T-helper 1 cell (primary cell): ENCODE measurements at places on chromosomes 2 and 18.

GRCh38 chr2:23777826-23778225, 149.1 kb downstream of the ATAD2B start:
- DNase-seq = no peak

DNA sequence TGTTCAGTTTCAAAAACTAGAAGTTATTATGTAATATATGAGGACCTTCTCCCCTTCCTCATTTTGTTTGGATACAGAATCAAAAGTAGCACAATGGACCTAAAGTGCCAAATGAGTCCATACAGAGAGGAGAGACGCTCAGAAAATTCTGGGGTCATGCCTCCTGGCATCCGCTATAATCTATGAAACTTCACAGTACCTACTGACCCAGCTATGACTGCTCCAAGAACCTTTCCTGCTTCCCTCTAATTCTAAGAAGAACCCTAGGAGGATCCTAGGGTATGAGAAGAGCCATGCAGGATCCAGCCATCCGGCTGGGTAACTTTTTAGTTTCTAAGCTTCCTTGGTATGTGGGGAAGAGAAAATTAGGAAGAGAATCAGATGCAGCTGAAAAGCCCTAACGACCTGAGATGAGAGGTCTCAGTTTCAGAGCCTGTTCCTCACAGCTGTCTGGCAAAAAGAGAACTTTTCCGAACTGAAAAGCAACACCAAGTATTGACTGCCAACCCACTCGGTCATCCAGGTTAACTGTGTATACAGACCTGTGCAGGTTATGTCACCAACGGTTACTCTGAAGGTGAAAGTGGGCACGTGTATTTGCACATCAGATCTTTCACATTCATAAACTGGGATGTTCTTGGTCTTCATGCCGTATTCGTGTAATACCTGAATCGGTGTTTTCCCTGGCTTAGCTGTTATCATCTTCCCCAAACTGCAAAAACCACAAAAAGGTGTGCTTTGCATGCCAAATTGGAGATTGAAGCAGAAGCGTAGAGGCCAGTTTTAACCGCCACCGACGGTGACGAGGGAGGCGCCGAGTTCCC, 1.1 kb downstream of the PRKRA start:
- no peak for DNase-seq

GRCh38 chr2:146241023-146241422, 1603.8 kb upstream of the ACVR2A start:
- no peak for DNase-seq

- DNase-seq = no peak
These were observed 746.3 kb upstream of the CHAC2 start for GRCh38 chr2:53021292-53021691.

- no peak for DNase-seq
These were observed 11.6 kb upstream of the RBMS1 start for GRCh38 chr2:160505256-160505655.

GRCh38 chr2:204415406-204416181, 129.7 kb upstream of the PARD3B start:
- no peak for DNase-seq

DNA sequence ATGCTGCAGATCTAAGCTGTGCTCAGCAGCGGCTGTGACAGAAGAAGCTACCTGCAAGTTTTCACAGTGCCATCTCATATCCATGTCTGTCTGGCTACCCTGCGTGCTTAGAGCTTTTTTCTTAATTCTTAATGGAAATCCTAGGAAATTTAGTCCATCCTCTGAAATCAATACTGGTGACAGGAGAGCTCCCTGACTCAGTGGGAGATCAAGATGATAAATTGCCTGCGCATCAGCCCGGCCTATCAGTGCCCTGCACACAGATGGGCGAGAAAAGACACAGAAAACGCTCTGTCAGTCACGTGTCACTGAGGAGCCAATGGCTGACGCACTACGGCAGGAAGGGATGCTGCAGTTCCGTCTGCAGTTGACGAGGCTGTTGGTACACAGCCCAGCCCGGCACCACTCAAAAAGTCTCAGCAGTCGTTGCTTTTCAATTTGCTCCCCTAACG, 819.6 kb upstream of the FSHR start:
- peak; percentile 25 for DNase-seq

DNA sequence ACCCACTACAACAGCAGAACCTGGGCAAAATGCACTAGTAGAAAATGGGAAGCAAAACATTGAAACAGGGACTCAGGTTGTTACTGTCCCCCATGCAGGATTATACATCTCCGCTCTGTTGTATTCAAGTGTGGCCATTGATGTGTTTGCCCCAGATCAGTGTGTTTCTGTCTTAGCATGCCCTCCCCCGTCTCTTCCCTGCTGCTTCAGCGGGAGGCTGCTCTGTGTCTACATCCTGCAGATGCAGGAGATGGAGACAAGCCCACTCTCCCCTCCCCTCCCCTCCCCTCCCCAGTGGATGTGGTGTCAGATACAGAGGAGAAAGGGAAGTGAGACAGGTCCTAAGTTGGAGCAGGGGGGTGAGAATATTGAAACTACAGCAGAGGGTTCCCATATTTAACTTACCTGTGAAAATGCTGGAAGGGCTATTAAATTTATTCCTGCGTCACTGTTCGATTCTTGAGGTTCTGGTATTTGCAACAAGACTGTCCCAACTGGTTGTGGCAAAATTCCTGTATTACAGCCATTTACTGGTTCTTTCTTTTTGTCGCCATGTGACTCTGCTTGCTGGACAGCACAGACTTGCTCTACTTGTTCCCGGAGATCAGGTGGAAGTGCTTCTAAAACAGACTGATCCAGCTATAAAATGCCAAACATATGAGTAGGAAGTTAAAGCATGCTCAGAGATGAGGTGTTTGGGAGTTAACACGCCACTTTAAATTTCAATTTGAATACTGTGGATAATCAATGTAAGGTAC, 67.0 kb downstream of the EIF5B start:
- DNase-seq = no peak

DNA sequence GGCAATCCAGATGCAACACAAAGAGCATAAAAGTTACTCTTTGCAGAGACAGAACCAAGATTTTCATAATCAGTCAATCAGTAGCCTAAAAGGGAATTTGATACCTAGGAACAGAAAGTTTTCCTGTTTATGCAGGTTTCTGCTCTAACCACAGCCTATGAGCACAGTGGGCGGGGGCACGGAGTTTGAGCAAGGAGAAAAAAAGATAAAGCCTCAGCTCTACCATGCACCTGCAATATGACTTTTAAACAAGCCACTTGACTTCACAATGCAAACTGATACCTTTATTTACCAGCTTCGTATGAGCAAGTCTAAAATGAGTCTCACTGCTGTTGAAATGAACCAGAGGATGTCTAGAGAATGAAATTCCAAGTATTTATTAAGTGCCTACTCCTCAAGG, 5.6 kb upstream of the LRATD1 start:
- no peak for DNase-seq

GRCh38 chr18:50870138-50870845, 8.6 kb upstream of the ME2 start:
- DNase-seq = no peak

GRCh38 chr2:86790134-86790675, 508 bp downstream of the CD8A start:
- no peak for DNase-seq

DNA sequence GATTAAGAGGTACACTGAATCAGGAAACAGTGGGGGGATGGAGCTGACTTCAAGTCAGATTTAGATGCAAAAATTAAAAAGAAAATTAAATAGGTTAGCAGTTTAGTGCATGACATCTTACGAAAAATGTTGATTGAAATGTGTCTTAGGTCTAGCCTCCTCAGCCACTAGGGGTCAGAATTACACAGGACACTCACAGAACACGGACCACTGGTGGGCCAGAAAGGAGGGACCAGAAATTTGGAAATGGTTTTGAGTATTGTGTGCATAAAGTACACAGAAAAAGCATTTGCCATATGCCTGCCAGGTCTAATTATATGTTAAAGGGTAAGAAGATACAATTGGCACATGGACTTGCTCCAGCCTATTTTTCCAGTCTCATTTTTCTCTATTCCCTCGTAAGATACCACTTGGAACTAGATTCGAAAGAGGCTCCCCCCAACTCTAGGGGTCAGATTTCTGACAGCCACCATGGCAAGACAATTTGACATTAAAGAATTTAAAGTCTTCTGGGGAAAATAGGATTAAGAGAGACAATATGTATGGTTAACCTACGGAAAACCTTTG, 550.2 kb upstream of the SETBP1 start:
- no peak for DNase-seq

DNA sequence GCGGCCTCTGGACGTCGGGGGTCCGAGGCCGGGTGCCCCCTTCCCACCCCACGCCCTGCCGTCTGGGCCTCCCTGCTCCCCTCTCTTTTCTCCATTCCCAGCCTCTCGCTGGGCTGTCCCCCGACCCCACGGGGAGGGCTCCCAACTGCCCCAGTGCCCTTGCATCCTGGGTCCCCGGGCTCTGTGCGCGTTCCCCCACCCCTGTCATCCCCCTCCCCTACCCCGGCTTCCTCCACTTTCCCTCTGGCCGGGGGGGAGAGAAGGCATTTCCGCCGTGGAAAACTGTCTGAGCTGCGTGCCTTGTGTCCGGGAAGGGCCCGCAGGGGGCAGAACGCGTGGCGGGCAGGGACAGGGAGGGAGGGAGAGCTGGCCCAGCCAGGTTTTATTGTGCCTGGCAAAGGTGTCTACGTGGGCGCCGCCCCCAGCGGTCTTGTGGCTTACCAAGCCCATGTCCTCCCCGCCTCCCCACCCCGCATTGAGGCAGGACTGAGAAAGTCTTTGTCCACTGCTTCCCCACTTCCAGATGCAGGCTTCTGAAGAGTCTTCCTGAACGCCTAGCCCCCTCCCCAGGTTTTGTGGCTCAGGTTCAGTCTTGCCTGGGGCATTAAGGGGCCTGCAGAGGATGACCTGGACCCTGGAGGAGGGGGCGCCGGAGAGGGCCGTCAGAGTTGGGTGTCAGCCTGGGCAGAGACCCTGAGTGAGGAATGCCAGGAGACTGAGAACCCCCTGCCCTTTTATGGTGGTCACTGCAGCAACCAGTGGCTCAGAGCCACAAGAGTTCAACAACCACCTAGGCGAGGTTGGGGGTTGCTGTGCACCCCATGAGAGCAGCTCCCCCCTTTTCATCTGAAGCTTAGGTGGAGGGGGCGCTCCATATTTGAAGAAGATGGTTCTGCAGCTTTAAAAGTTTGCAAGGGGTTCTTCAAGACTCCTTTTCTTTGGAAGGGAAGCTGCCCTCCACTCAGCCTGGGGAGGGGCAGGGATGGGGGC, 1.3 kb downstream of the ITM2C start:
- DNase-seq = no peak

DNA sequence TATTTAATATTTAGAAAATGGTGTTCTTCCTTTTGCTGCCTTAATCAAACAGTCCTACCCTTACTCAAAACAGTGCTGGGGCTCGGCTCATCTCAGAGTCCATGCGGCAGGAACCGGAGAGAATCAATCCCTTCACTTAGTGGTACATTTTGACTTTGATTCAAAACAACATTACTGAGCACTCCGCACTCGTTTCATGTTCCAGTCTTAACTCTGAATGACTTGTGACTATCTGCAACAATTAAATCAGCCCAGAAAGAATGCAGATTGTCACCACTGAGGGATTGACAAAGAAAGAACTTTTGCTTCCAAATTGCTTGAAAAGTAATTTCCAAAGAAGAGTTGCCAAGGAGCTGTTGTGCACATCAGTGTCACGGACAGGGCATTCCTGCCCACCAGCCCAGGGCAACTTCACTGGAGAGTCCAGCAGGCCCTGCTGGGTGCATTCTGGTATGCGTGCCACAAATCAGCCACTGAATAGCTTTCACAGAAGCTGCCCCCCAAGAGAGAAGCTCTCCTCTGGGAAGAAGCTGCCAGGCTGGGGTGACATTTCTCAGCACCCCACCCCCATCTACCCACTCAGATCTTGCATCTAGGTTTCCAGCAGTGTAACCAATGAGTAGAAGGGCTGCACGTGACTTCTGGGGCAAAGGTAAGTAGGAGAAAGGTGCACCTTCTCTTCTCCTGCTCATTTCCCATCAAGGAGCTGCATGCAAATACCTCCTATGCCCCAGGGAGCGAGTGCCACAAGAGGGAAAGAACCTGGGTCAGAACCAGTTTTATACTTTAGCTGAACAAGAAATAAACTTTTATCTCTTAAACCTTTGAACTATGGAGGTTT, 84.6 kb upstream of the ATP8B1 start:
- DNase-seq = no peak

GRCh38 chr18:31774962-31775361, 14.3 kb upstream of the SLC25A52 start:
- DNase-seq = no peak

DNA sequence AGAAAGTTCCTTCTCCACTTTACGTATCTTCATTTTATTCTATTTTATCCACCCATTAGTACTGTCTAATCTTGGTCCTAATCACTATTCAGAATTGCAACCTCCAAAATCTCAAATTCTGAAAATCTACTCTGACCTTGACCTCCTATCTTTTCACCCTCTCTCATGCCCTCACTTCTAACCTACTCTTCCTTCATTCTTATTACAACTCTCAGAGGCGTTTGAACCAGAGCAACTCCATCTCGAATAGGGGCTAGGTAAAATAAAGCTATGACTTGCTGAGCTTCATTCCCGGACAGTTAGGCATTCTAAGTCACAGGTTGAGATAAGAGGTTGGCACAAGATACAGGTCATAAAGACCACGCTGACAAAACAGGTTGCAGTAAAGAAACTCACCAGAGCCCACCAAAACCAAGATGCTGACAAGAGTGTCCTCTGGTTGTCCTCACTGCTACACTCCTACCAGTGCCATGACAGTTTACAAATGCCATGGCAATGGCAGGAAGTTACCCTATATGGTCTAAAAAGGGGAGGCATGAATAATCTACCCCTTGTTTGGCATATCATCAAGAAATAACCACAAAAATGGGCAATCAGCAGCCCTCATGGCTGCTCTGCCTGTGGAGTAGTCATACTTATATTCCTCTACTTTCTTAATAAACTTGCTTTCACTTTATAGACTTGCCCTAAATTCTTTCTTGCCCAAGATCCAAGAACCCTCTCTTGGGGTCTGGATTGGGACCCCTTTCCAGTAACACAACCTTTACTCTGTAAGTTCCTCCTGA, 11.4 kb downstream of the CCDC88A start:
- no peak for DNase-seq
